ENCODE measurements at places on chromosomes 5 and 9.

GRCh38 chr5:18576586-18576985 lies 942.3 kb downstream of the TAF11L14 start:
- DNase-seq = no peak

GRCh38 chr9:106728860-106729259 lies 134.1 kb upstream of the ZNF462 start:
- no peak for DNase-seq

DNA sequence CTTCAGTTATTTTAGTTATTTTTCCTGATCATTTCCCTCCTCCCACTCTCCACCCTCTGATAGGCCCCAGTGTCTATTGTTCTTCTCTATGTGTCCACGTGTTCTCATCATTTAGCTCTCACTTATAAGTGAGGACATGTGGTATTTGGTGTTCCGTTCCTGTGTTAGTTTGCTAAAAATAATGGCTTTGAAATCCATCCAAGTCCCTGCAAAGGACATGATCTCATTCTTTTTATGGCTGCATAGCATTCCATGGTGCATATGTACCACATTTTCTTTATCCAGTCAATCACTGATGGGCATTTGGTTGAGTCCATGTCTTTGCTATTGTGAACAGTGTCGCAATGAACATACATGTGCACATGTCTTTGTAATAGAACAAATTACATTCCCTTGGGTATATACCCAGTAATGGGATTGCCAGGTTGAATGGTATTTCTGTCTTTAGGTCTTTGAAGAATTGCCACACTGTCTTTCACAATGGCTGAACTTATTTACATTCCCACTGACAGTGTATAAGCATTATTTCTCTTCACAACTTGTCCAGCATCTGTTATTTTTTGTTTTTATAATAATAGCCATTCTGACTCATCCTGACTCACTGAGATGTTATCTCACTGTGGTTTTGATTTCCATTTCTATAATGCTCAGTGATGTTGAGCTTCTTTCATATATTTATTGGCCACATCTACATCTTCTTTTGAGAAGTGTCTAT lies 17.2 kb upstream of the DIRAS2 start:
- no peak for DNase-seq

- no peak for DNase-seq
Measured at GRCh38 chr5:100566382-100567141, 31.4 kb downstream of the FAM174A start.

DNA sequence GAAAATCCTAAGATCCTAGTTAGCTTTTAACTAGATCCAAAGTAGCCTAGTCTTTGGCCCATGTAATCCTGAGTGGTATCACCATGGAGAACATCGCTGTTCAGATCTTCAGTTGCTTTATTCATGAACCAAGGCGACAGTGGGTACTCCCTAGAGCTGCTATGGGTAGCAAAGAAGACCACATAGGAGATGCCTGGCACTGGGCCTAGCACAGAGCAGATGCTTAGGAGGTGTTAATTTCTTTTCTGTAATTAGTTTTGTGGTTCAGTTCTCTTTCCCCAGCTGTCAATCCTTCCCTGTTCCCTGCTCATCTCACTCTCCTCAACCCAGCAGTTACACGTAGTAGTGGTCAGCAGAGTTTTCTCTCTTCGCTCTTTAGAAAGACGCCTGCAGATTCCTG lies 9.3 kb downstream of the CAST start:
- DNase-seq = no peak

GRCh38 chr5:22521521-22521920 lies 331.6 kb downstream of the CDH12 start:
- DNase-seq = no peak

GRCh38 chr5:173028811-173029327 lies 27.3 kb upstream of the CREBRF start:
- DNase-seq = no peak

DNA sequence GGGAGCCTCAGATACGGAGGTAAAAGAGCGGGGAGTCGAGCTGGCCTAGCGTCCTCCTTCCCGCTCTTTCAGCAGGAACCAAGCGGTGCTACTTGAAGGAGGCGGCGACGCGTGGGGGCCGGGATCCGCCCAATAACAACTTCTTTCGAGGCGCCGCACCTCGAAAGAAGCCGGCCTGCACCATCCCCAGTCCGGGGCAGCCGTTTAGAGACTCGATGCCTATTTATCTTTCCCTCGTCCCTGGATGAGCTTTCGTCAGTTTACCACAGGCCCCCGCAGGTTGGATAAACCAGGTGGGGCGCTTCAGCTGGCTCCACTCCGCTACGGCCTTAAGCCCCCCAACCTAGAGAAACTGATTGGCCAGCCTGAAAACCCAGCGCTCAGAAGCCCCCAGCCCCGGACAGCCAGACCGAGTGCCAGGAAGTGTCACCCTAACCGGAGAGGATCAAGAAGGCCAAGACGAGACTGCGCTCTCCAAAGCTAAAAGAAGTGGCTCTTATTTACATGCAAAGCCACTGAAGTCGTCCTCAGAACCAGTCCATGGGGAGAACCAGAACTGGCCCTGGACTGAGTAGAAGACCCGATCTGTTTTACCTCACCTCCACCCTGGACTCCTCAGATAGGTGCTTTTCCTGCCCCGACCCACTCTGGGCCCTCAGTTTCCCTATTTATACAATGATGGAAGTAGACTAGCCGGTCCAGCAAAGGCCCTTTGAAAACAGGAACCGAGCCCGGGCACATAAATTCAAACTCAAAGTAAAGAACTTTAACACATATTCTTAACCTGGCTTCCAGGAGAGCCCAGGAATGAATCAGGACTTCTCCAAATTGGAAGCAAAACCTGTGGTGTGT lies 1.4 kb downstream of the HAND1 start:
- DNase-seq = no peak

DNA sequence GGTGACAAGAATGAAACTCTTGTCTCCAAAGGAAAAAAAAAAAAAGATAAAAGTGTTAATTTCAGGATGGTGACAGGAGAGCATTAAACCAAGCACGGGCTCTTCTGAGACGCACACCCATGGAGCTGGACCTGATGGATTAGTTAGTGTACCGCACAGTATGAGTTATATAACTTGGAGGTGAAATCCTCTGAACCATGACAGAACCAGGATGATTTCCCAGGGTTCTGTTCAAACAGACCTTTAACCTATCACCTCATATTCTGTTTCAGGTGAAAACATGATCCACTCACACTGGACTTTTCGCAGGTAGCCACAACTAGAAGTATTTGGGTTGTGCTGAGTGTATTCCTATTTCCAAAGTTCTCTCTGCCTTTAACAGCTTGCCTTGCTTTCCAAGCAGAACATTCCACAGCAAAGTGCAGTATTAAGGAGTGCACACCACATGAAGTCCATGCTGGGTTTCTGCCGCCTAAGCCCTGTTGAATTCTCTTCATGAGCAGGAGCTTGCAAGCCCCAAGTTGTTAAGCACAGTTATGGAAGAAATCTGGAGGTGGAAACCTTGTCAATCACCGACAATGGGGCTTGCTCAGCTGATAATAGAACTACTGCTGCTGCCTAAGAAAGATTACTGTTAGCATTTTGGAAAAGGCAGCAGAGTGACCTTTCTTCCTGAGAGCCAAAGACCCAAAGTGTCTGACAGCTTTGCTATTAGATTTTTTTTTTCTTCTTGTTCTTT lies 461.7 kb downstream of the TLE1 start:
- no peak for DNase-seq

DNA sequence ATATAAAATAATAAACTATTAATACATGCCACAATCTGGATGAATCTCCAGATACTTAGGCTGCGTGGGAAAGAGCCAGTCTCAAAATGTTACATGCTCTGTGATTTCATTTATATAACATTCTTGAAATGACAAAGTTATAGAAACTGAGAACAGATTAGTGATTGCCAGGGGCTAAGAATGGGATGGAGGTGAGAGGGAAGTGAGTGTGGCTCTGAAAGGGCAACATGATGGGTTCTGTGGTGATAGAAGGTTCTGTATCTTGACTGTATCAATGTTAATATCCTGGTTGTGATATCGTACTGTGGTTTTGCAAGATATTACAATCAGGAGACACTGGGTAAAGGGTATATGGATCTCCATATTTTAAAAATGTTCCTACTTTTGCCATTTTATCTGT lies 50.7 kb downstream of the SPEF2 start:
- DNase-seq = no peak

DNA sequence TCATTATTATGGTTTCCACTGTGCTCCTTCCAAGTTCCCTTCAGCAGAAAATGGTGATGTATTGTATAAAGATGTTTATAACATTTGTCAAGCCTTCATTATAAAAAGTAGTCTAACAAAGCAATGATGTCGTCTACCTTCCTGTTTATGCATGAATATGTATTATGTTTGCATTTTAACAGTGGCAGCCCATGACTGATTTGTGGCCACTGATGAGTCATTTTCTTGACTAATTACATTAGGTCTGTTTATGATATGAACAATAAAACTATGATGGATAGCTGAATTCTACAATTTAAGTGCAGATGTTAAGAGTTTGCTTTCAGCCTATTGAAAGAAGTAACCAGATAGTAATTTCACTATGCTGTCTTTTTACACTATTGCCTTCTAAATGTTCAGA lies 75.4 kb upstream of the ADAMTS19 start:
- no peak for DNase-seq

DNA sequence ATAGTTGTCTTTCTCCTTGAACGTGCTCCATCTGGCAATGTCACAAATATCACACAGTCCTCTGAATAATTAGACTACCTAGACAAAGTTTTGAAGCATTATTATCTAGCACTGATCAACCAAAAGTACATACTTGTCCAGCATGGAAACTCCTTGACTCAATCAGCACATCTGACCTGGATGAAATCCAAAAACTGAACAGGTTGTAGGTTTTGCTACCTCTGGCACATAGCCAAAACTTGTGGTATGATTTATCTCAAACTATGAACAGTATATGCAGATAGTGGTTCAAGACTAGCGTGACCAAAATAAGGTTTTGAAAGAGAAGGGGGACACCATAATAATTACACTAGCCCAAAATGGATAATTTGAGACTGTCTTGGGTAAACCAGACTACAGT lies 158.1 kb downstream of the ARRDC3 start:
- DNase-seq = peak; percentile 28

DNA sequence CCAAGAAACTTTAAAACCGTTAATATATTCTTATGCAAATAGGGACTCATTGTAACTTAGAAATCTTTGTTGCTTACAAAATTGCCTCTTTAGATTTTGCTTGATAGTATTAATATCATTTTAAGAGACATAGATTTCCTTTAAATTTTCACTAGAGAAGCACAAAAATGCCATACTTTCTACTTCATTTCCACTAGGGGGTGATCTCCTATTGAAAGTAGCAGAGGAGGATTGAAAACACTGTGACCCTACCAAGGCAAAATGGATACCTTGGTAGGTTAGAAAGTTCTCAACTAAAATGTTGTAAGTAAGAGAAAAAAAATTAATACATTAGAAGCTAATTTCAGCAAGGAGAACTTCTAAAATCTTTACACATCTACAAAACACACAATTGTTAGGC lies 204.9 kb downstream of the CHSY3 start:
- DNase-seq = no peak

DNA sequence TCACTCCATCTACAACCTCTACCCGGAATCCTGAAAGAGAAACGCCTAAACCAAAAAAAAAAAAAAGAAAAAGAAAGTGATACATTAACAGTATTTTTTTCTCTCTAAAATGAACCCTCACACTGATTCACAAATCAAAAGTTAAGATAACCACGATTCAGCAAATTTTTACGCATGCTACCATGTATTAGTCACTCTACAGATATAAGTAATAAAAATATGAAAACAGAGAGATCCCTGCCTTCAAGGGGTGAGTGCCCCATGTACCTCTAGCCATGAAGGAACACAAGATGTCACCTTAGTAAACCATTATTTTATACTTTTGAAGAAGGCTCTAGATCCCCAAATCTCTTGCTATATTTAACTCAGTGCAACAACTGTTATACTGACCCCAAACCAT lies 33.4 kb downstream of the CEMIP2 start:
- no peak for DNase-seq

- DNase-seq = no peak
Measured at GRCh38 chr5:27093279-27093678, 54.9 kb upstream of the CDH9 start.

DNA sequence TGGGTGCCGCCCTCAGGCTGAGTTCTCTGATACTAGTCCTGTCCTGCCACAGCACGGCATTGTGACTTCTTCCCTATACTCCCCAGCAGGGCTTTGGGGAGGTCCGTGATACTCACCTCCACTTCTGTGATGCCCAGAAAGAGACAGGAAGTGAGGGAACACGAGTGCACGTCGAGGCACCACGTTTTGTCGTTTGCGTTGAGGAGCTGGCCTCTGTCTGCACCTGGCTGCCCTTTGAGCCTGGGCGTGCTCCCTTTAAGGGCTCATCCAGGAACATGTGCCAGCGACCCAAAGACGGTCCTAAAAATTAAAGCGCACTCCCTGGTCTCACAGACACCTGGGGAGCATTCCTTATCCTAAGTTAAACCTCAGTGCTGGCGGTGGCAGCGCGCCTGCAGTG lies 8.7 kb upstream of the IRX4 start:
- no peak for DNase-seq

DNA sequence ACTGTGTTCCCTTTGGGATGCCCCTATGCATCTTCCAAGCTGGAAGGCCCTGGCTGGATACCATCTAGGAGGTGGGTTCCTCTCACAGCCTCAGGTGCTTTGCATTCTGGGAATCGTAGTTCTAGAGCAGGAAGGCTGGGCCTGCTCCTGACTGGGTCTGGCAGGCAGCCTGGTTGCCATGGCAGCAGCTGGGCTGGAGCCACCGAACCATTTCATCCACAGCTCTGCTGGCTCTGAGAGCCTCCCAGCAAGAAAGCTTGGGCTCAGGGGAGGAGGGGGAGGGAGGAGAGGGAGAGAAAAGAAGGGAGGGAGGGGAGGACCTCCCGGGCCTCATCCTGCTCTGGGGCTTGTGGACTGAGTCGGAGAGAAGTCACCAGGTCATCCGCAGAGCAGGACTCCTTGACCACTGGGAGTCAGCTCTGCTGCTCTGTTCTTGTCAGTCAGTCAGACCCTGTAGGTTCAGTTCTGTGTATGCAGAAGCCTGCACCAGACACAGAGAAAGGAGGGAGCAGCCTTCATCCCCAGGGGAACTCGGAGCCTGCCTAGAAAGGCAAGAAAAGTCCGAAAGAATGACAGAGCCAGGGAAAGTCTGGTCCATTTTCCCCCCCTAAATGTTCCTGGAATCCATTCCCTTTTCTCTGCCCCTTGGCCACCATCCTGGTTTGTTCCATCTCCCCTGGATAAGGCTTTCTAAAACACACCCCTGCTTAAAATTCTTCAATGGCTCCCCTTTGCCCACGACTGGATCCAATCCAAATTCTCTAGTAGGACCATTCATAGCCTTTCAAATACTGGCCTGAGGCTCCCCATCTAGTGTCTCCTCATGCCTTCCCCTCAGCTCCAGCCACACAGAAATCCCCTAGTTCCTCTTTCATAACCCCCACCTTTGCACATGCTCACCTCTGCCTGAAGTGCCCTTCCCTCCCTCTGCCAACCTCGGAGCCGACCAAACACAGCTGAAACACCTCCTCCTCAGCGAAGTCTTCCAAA lies 65.4 kb upstream of the ARAP3 start:
- DNase-seq = peak; percentile 85

Measured in NCI-H774 (cell line).